NCI-H1694 treated with DMSO at 0.1 percent for 48 hours (cell line): ENCODE measurements at places on chromosomes 1 and 21.

GRCh38 chr21:32929633-32930038, 96.1 kb upstream of the OLIG2 start:
- DNase-seq: no peak

GRCh38 chr1:156060937-156061636, at the start of gene RAB25:
RAB25 (plus strand) TSS chr1:156061160; CDS start chr1:156061401, 241 bp downstream.
- DNase-seq: no peak

DNA sequence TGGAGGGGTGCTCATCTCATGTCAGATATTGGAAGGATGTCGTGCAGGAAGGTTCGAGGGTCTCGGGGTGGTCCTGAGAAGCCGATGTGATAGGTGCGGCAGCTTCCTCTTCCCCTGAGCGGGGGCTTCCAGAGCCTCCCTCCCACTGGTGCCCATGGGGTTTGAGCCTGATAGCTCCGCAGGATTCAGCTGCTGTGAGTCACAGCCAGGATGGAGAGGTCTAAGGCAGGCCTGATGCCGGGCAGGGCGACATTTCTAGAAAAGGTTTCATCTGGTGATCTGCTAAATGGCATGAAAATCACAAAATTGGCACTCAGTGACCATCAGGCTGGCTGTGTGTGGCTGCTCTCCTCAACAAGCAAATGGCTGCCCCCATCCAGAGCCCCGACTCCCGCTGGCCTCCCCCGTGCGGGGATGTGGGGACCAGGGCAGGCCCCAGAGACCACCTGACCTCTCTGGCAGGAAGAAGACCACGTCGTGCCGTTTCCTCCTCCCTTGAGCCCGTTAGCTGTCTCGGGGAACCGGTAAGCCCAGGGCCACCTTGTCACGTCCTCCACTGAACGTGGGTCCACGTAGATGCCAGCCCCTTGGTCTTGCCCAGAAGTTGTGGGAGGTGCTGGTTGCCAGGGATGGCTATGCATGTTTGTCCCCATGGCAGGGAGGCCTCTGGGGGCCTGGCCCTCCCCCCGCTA, 66.1 kb downstream of the SKI start:
- DNase-seq: no peak

DNA sequence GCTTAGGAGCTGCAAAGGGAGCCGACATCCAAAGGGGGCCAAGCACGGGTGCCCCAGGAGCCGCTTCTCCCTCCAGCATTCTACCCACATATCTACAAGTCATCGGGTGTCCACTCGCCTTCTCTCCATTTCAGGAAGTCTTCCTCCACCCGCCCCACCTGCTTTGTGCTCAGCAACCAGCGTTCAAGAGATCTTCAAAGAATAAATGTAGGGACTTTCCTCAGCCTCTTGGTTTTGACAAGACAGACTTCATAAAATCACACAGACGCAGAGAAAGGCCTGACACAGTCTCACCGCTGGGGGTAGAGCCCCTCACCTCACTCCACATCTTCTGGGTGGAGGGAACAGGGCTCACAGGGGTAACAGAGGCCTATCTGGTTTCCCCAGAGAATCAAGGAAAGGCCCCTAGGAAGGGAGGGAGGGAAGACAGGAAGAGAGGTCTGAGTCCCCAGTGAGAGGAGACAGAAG, 49.5 kb downstream of the SSBP3 start:
- no peak for DNase-seq
